H1 (cell line): ENCODE measurements at places on chromosomes 5 and 9. TPM values are rescaled to one million over a fixed set of nuclear protein-coding genes. Genes with fewer than 3 reads are reported as not detected.
A peak's percentile ranks its signal among the peaks of the same experiment; 100 is the strongest.

- no peak overlapping the region for H3K4me3 ChIP-seq
- DNase-seq = no peak
- H3K4me1 ChIP-seq = no peaks in the 10 kb centered on the region
- no peaks in the 10 kb centered on the region for H3K27me3 ChIP-seq
Measured at GRCh38 chr5:129617206-129617605, 130.7 kb upstream of the MINAR2 start.

DNA sequence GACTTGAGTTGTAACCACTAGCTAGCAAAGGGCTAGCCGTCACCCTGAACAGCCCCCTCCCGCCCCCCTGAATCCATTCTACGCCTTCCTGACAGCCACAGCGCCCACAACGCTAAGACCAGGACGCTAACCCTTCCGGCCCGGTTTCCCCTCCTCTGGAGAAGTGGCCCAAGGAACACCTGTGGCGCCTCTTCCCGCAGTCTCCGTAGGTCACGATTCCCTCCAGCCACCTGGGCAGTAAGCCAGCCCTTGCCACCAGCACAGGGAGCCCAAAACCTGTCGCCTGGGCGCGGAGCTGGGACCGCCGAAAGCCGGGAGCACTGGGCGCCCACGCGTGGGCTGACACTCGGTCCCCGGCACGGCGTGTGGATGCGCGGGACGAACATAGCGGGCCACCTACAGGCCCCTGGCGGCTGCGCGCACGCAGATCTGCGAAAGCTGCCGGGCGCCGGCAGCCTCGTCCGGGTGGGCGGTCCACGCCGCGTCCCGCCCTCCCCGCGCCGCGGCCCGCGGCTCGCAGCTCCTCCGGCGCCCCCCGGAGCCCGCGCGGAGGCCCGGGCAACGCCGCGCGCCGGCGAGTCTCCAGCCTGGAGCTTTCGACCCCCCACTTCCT lies 596 bp downstream of the IRF1 start:
- peak overlapping the region; percentile 71 for H3K4me3 ChIP-seq
- peaks cover 13% of the 10 kb centered on the region; the same call in 1 of the 2 replicates for H3K36me3 ChIP-seq
- H3K27ac ChIP-seq = peak overlapping the region; percentile 67; the same call in 1 of the 2 replicates
- peaks cover 9% of the 10 kb centered on the region for H3K4me1 ChIP-seq

DNA sequence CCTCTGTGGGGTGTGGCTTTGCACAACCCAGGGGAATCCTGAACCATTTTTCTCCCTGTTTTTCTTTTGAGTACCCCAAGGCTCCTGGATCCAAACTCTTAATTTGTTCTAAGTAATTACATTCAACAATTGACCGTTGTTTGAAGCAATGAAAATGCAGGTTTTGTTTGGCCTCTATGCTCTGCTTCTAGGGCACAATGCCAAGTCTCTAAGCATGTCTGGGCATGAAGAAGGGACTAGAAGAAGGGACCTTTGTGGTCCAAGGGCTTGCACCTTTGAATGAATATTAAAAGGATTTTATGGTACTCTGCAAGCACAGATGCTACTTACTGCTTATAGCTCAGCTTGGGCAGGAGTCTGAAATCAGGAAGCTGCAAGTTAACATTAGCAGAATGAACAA lies 6.6 kb upstream of the ENC1 start:
- H3K27ac ChIP-seq = no peak overlapping the region
- peaks cover 4% of the 10 kb centered on the region; the same call in 1 of the 2 replicates for H3K4me1 ChIP-seq
- DNase-seq = no peak
- H3K27me3 ChIP-seq = peaks cover 7% of the 10 kb centered on the region
- no peak overlapping the region for H3K4me3 ChIP-seq
- no peaks in the 10 kb centered on the region for H3K36me3 ChIP-seq

The F2RL2 gene
- total RNA-seq = 0.07 and 0.10 TPM in 2 replicates

GRCh38 chr5:89968958-89969381 lies 440.6 kb downstream of the CETN3 start:
- H3K36me3 ChIP-seq = no peaks in the 10 kb centered on the region
- no peaks in the 10 kb centered on the region for H3K27me3 ChIP-seq
- H3K4me3 ChIP-seq = no peak overlapping the region

DNA sequence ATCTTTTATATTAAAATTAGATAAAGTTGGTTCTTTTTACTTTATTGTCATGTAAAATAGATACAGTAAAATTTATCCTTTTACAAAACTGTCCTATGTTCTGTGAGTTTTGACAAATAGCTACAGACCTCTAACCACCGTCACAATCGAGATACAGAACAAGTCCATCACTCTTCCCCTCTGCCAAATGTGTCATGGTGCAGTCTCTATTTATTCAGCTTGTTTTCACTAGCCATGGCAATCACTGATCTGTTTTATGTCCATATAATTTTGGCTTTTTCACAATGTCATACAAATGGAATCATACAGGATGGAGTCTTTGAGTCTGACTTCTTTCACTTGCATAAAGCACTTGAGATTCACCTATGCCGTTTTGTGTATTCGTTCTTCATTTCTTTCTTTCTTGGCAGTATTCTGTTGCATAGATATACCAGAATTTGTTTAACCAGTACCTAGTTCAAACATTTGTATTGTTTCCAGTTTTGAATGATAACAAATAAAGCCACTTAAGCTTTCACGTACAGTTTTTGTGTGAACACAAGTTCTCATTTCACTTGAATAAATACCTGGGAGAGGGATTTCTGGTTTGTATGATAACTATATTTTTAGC lies 273.2 kb upstream of the MPDZ start:
- no peak overlapping the region for H3K27ac ChIP-seq
- no peak for DNase-seq

The CARTPT gene
- not detected in 2 replicates for total RNA-seq

The CDC37L1 gene
- 22.4 and 23.8 TPM in 2 replicates for total RNA-seq

- no peaks in the 10 kb centered on the region for H3K4me1 ChIP-seq
- no peak overlapping the region for H3K27ac ChIP-seq
- H3K36me3 ChIP-seq = no peaks in the 10 kb centered on the region; the same call in 1 of the 2 replicates
- no peaks in the 10 kb centered on the region for H3K27me3 ChIP-seq
- no peak for DNase-seq
Measured at GRCh38 chr9:5982317-5982716, 33.1 kb downstream of the RANBP6 start.

The ALDOB gene
- total RNA-seq = not detected in 2 replicates

The SMIM33 gene
- not detected in 2 replicates for total RNA-seq

- no peak overlapping the region for H3K4me3 ChIP-seq
- no peak for DNase-seq
- H3K27ac ChIP-seq = no peak overlapping the region
- peaks cover 17% of the 10 kb centered on the region for H3K27me3 ChIP-seq
Measured at GRCh38 chr5:143401227-143402016, 2.1 kb downstream of the NR3C1 start.

DNA sequence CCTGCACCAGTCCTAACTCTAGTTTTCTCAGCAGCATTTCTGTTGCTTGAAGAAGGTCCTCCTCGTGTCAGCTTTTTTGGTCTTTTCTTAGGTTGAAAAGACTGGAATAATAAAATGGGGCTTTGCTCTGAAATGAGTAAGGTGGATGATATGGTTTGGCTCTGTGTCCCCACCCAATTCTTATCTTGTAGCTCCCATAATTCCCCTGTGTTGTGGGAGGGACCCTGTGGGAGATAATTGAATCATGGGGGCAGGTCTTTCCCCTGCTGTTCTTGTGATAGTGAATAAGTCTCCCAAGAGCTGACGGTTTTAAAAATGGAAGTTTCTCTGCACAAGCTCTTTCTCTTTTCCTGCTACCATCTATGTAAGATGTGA lies 53.6 kb downstream of the LIX1 start:
- no peak overlapping the region for H3K4me3 ChIP-seq
- H3K36me3 ChIP-seq = no peaks in the 10 kb centered on the region
- H3K4me1 ChIP-seq = no peaks in the 10 kb centered on the region
- no peak overlapping the region for H3K27ac ChIP-seq

DNA sequence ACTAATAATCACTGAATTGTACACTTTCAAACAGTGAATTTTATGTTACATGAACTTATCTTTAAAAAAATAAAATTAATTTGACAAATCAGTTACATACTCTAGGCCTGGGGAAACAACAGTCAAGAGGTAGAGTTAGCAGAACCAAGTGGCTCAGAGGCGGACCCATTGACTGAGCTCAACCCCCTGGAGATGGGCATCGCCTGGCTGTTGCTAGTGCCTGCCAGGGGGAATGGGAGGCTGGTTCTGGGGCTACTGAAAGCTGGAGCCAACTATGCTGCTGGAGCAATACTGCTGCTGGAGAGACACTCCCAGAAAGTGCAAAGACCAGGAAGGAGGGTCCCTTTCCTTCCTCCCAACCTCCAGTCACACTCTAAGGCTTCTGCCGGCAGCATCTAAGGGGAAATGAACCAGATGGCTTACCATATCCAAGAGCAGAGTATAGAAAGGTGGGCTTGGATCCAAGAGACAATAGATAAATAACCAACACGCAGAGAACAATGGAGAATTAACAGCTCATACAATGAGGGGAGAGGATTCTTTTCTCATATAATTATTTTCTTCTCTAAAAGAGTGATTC lies 40.3 kb upstream of the ANKRD55 start:
- H3K36me3 ChIP-seq = no peaks in the 10 kb centered on the region
- H3K27me3 ChIP-seq = no peaks in the 10 kb centered on the region
- H3K4me3 ChIP-seq = no peak overlapping the region
- H3K4me1 ChIP-seq = no peaks in the 10 kb centered on the region
- H3K27ac ChIP-seq = no peak overlapping the region

DNA sequence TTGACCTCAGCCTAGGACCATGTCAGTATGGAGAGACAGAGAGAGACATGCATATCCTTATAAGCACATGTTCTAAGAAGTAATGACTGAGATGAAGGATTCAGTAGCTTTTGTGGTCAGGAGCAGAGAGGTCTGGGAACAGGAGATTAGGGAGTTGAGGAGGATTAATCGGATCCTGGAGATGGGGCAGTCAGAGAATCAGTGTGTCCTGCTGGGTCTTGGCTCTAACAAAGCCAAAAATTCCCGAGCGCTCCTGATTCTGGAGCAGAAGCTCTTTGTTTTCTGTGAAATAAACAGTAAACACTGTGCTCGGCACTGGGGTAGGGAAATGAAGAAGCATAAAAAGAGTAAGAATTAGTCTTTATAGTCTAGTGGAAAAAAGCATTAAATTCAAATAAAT lies 520.0 kb upstream of the CLINT1 start:
- H3K4me1 ChIP-seq = 0 out of 2 replicates have a peak, but pooled peaks cover 2% of the 10 kb centered on the region
- H3K27ac ChIP-seq = no peak overlapping the region
- H3K36me3 ChIP-seq = no peaks in the 10 kb centered on the region
- H3K27me3 ChIP-seq = no peaks in the 10 kb centered on the region
- DNase-seq = no peak
- H3K4me3 ChIP-seq = no peak overlapping the region

- H3K27ac ChIP-seq = no peak overlapping the region
- H3K27me3 ChIP-seq = no peaks in the 10 kb centered on the region
- no peaks in the 10 kb centered on the region for H3K36me3 ChIP-seq
- H3K4me3 ChIP-seq = no peak overlapping the region
Measured at GRCh38 chr9:3569529-3569928, 43.7 kb upstream of the RFX3 start.
